Left cardiac atrium (tissue), 4 donors: ENCODE measurements at places on chromosomes 13 and 19. TPM values are rescaled to one million over a fixed set of nuclear protein-coding genes. Genes with fewer than 3 reads are reported as not detected.

- DNase-seq, result no peak
Measured at GRCh38 chr13:95641291-95642027, 3.0 kb downstream of the DZIP1 start.

GRCh38 chr13:83229574-83230305 lies 652.5 kb downstream of the SLITRK1 start:
- no peak for DNase-seq

DNA sequence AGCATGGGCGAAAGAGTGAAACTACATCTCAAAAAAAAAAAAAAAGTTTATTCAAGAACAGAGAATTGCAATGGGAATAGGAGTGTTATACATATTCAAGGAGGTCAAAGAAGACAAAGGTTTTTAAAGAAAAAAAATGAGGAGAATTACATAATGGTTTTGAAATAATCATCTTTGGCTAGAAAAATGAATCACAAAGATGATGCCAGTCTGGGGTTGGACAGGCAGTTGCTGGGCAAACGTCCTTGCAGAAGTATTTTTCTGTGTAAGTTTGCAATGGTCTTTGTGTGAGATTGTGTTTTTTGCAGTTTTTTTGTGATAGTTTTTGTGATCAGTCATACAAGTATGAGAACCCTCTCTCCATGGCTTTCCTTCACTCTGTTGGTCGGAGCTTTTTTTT lies 23.7 kb downstream of the LYPD3 start:
- no peak for DNase-seq

GRCh38 chr13:25867038-25867437 lies 184.8 kb downstream of the SHISA2 start:
- no peak for DNase-seq

DNA sequence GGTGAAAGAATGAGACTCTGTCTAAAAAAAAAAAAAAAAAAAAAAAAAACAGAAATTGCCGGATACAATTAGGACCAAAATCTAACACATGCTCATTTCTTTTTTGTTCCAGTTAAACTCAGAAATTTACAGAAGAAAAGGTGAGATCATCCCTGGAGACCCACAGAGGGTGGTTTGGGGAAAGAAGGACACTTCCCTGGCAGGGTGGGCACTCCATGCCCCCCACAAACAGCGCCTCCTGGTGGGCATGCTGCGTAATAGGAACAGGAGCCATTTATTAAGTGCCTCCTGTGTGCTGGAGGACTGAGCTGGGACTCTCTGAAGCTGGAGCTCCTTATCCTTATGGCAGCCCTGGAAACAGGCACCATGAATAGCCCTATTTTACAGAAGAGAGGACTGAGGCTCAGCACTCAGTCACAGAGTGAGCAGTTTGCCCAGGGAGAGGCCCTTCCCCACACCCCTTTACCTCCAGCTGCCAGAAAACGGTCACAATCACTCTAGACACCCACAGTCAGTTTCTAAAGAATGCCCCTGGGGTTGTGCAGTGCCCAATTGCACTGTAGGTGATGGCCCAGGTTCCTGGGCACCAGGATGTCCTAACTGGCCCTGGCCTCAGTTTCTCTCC lies 10.1 kb downstream of the C19orf38 start:
- DNase-seq, result no peak

GRCh38 chr13:29956853-29957252 lies 106.4 kb upstream of the UBL3 start:
- DNase-seq, result no peak

DNA sequence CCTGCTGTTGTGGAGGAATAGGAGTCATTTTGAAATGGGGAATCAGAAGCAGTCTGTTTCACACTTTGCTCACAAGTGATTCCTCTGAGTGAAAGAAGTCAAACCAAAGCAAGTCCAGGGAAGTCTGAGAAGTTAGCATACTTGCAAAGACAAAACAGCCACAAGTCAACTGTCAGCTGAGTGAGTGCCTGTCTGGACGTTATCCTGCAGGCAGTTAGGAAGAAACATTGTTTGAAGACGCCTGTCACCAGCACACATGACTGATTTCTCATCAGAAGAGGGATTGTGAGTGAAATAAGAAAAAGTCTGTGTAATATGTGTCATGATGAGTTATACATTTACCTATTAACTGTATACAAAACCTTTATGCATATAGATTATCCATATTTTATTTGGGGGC lies 153.5 kb downstream of the KCNRG start:
- DNase-seq, result no peak

- no peak for DNase-seq
Measured at GRCh38 chr19:29798774-29799497, 12.9 kb upstream of the CCNE1 start.

GRCh38 chr19:16001481-16002312 lies 52.9 kb downstream of the OR10H4 start:
- no peak for DNase-seq

GRCh38 chr13:28411831-28412353 lies 83.0 kb downstream of the FLT1 start:
- DNase-seq, result no peak

DNA sequence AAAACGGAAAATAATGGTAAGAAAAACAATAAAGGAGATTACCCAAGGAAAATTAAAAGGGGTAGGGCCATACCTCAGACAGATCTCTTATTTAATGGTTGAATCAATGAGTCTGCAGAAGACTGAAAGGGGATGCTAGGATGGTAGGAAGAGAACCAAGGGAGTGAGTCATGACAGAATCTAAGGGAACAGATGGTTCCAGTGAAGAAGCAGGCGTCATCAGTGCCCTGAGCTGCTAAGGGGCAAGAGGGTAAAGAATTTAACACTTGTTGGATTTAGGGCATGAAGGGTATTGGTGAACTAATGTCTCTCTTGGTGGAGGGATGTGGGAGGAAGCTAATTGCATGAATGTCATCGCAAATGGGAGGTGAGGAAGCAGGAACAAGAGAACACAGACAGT lies 329.2 kb upstream of the TSHZ3 start:
- DNase-seq, result no peak

The ZNF229 gene
- total RNA-seq, result 5.6 TPM

The GAPDHS gene
- total RNA-seq, result not detected

The SHISA7 gene
- not detected for total RNA-seq

The OR7A5 gene
- not detected for total RNA-seq

The KLHL1 gene
- total RNA-seq, result not detected

The ZNF136 gene
- total RNA-seq, result 5.0 TPM

The NLRP5 gene
- total RNA-seq, result not detected

The OR7D4 gene
- total RNA-seq, result not detected
